ENCODE measurements at places on chromosomes 2 and 18. TPM values are rescaled to one million over a fixed set of nuclear protein-coding genes. Genes with fewer than 3 reads are reported as not detected.
A peak's percentile ranks its signal among the peaks of the same experiment; 100 is the strongest.

Gene RPRM
- total RNA-seq, result not detected

Gene KATNAL2
- 8.2 TPM for total RNA-seq

Gene MEX3C
- total RNA-seq, result 42.0 TPM

GRCh38 chr18:64752707-64753106, 603.8 kb upstream of the LINC00305 start:
- H3K27ac ChIP-seq, result no peak overlapping the region
- no peaks in the 10 kb centered on the region for H3K27me3 ChIP-seq
- H3K36me3 ChIP-seq, result no peaks in the 10 kb centered on the region
- no peak overlapping the region for H3K4me3 ChIP-seq
- H3K4me1 ChIP-seq, result no peaks in the 10 kb centered on the region

Gene MAL
- total RNA-seq, result 0.32 TPM

Gene ACMSD
- not detected for total RNA-seq

DNA sequence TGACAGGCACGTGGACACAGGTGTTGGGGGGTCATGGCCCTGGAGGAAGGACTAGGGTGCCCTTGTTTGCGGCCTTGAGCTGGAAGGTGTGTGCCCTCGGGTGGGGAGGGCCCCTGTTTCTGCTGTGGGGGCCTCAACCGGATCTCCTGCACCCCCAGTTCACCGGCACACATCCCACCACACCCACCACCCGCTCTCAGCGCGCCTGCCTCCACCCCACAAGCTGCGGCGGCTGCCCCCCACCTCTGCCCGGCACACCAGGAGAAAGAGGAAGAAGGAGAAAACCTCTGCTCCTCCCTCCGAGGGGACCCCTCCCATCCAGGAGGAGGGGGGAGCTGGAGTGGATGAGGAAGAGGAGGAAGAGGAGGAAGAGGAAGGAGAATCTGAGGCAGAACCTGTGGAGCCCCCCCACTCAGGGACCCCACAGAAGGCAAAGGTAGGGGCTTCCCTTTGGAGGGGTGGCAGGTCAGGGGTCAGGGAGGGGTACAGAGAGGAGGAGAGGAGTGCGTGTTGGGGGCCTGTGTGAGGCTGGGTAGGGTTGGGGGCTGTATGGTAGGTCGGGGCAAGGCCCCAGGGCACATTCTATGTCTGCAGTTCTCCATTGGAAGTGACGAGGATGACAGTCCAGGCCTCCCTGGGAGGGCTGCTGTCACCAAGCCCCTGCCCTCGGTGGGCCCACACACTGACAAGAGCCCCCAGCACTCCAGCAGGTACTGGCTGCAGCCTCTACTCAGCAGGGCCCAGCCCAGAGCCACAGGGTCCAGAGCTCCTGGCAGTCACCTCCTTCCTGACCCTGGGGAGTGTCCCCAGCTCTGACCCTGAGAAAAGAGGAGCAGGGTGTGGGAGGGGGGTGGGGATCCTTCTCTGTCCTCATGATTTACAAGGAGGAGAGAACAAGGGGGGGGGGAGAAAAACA, 1.8 kb downstream of the SLC4A3 start:
- no peak for DNase-seq
- H3K4me3 ChIP-seq, result no peak overlapping the region
- no peaks in the 10 kb centered on the region for H3K36me3 ChIP-seq
- H3K4me1 ChIP-seq, result no peaks in the 10 kb centered on the region
- H3K27ac ChIP-seq, result no peak overlapping the region
- H3K27me3 ChIP-seq, result no peaks in the 10 kb centered on the region

- H3K36me3 ChIP-seq, result no peaks in the 10 kb centered on the region
- H3K27ac ChIP-seq, result no peak overlapping the region
- DNase-seq, result peak; percentile 35
- peak overlapping the region; percentile 59 for H3K4me3 ChIP-seq
Measured at GRCh38 chr2:230824406-230824978, 40.2 kb upstream of the ITM2C start.

- H3K27me3 ChIP-seq, result no peaks in the 10 kb centered on the region
- no peaks in the 10 kb centered on the region for H3K4me1 ChIP-seq
- H3K27ac ChIP-seq, result no peak overlapping the region
- H3K36me3 ChIP-seq, result no peaks in the 10 kb centered on the region
Measured at GRCh38 chr2:223589901-223590300, 12.3 kb downstream of the SCG2 start.

DNA sequence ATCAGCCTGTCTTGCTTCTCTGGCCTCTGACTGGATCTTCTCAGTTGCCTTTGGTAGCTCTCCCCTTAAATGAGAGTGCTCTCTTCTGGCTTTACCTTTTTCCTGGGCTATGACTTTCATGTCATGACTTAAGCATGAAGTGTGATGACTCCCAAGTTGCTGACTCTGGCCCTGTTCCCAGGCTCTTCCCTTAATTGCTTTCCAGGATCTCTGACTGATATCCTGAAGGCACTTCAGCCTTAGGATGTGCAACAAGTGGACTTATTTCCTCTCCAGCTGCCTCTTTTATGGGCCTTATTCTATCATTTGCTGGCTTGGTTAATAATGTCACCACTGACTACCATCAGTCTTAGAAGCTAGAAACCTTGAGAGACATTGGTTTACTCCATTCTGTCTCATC, 17.4 kb downstream of the SEMA4F start:
- peaks cover 13% of the 10 kb centered on the region for H3K36me3 ChIP-seq
- no peak overlapping the region for H3K4me3 ChIP-seq
- no peaks in the 10 kb centered on the region for H3K4me1 ChIP-seq
- no peaks in the 10 kb centered on the region for H3K27me3 ChIP-seq
- H3K27ac ChIP-seq, result no peak overlapping the region

Gene ARHGAP28
- 10.8 TPM for total RNA-seq
